ENCODE measurements at places on chromosomes 6 and 20. TPM values are rescaled to one million over a fixed set of nuclear protein-coding genes. Genes with fewer than 3 reads are reported as not detected.

Gene TRIM40
- polyA plus RNA-seq, result not detected

Gene E2F1
- not detected for polyA plus RNA-seq

Gene FOXS1
- not detected for polyA plus RNA-seq

Gene PPP1R3G
- 0.13 TPM for polyA plus RNA-seq

- DNase-seq, result no peak
Measured at GRCh38 chr6:152209211-152209610, 401.7 kb downstream of the ESR1 start.

DNA sequence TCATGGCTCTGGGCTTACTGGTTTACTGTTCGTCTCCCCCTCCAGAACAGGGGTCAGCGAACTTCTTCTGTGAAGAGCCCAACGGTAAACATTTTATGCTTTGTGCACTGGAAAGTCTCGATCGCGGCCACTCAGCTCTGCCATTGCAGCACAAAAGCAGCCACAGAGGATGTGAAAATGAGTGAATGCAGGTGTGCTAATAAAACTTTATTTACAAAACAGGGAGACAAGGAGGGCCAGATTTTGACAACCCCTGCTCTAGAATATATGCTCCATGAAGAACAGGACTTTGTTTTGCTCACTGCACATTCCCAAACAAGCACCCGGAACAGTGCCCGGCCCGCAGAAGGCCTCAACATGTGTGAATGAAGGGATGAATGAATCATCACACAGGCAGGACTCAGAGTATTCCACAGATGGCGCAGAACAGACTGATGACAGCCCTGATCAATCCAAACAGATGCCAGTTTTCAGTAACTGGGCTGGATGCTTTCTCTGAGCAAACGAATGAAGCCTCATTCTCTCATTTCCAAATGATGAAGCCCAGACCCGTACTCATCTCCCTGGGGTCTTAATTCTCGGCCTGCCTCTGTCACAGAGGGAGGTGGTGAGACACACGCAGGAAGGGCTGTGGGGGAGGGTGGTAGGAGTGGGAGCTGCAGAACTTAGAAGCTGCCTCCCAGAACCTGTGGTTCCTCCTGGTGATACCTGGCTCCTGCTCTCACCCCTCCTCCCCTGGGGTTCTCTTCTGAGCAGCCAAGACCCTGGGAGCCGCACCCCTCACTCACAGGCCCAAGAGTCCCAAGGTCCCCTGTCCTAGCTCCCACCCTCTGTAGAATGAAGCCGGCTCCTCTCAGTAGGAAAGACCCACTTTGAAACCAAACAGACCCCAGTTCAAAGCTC is 196.4 kb downstream of the PREX1 start:
- DNase-seq, result no peak

Gene GNMT
- polyA plus RNA-seq, result 7.8 TPM

GRCh38 chr6:137870308-137870644 is 3.2 kb downstream of the TNFAIP3 start:
- no peak for DNase-seq

Gene KHDC1L
- polyA plus RNA-seq, result not detected

Gene CYP21A2
- polyA plus RNA-seq, result not detected

DNA sequence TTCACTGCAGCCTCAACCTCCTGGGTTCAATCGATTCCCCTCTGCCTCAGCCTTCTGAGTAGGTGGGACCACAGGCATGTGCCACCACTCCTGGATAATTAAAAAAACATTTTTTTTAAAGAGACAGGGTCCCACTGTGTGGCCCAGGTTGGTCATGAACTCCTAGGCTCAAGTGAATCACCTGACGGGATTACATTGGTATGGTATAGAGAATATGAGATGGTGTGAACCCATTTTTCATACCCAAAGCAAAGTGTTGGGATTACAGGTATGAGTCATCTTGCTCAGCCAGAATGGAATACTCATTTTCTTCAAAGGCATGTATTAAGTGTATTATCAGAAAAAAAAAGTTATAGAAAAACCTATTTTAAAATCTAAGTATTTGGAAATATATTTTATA is 114.2 kb downstream of the AHI1 start:
- DNase-seq, result no peak

DNA sequence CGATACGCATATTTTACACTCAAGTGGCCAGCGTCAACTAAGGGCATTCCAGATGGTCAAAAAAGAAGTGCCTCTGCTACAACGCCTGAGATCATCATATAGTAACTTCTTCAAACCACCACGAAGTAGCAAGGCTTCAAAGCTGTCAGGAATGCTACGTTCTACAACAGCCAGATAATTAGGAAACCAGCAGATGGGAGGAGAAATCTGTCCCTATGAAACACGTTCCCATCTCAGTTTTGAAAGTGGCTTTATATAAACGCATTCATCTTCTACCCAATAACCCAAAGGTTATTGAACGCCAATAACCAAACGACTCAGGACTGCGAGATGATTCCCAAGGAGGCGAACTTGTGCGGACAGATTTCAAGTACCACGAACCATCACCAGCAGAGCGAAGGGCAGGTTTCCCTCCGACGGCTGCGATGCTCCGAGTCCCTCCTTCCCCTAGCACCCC is 1.2 kb downstream of the ABHD12 start:
- no peak for DNase-seq

DNA sequence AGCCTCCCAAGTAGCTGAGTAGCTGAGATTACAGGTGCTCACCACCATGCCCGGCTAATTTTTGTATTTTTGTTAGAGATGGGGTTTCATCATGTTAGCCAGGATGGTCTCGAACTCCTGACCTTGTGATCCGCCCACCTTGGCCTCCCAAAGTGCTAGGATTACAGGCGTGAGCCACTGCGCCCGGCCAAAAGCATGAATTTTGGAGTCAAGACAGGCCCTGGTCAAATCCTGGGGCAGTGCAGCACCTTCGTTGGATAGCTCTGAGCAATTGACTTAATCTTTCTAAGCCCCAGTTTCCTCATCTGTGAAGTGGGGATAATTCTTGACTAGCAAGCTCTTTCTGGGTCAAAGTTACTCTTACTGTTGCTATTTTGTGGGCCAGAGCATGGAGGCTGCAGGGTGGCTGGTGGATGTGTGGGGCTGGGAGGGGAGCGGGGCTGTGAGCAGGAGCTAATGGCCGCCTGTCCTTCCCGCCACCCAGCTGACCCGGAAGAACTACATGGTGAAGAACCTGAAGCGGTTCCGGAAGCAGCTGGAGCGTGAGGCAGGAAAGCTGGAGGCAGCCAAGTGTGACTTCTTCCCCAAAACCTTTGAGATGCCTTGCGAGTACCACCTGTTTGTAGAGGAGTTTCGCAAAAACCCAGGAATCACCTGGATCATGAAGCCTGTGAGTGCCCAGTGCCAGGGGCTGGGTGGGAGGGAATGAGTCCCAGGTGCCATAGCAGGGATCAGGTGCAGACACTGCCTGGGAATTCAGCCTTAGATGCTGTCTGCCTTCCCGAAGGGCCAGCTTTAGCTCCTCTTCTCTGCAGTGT is 39.0 kb downstream of the TTLL9 start:
- DNase-seq, result no peak

Gene ESR1
- polyA plus RNA-seq, result 0.24 TPM

Measured in CD14-positive monocyte (primary cell).